ENCODE measurements at places on chromosomes 3 and 15.

- DNase-seq: no peak
Observed at GRCh38 chr3:155805204-155805801, 775 bp downstream of the C3orf33 start.

DNA sequence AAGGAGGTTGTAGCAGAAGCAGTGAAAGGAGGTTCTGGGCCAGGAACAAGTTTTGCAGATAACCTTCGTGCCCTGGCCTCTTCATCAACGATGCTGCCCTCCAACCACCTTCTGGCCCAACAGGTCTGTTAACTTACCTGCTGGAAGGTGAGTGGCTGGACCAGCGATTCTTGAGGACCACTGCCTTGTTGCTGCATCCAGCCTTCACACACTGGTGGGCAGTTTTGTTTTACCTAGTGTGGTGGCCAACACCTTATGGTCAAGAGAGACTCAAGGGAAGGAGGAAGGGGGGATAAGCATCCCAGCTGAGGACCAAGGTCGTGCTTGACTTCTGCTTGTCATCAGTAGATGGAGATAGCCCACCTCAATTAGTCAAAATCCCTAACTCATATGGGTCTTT is 7.8 kb upstream of the MAGEF1 start:
- DNase-seq: no peak

DNA sequence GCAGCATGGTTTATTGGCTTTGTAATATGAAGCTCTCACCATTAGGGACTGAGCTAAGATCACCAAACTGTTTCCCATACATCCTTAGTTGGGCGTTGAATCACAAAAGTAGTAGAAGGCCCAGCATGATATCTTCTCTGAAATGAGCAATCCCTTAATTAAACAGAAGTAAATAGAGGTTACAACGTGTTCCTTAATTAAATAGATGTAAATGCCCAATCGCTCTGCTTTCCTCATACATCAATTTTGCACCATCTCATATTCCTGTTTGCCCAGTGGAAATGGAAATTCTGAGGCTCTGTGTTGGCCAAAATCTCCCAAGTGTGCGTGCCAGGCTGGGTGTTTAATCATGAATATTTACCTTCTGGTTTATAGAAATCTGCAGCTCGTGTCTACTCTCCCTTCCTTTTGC is 107.4 kb upstream of the FOXB1 start:
- DNase-seq: no peak

- no peak for DNase-seq
Observed at GRCh38 chr15:51253366-51253765, 85.0 kb downstream of the CYP19A1 start.

- no peak for DNase-seq
Observed at GRCh38 chr15:32834156-32834555, 116.4 kb downstream of the GREM1 start.

GRCh38 chr3:71142441-71143161 is 440.9 kb downstream of the FOXP1 start:
- no peak for DNase-seq

DNA sequence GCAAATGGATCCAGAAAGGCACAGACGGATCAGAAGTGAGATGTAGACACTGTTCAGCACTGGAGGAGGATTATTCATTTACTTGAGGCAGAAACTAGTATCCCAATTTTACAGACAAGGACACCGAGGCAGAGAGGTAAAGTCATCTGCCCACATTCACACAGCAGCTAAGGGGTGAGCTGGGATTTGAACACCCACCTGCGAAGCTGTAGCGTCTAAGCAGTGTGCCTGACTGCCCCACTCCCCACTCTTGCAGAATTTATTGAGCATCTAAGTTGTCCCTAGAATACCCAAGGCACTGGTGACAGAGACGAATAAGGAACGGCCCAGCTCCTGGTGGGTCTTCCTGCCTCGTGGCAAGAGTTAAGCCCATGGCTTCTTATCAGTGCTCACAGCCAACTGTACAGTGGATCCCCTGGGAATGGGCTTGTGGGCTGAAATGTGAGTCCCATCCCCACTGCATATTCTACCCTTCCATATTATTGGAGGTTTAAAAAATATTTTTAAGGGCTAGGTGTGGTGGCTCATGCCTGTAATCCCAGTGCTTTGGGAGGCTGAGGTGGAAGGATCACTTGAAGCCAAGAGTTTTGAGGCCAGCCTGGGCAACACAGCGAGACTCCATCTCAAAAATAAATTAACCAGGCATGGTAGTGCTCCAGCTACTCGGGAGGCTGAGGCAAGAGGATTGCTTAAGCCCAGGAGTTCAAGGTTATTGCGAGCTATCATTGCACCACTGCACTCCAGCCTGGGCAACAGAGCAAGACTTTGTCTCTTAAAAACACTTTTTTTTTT is 77.6 kb downstream of the IQSEC1 start:
- no peak for DNase-seq

DNA sequence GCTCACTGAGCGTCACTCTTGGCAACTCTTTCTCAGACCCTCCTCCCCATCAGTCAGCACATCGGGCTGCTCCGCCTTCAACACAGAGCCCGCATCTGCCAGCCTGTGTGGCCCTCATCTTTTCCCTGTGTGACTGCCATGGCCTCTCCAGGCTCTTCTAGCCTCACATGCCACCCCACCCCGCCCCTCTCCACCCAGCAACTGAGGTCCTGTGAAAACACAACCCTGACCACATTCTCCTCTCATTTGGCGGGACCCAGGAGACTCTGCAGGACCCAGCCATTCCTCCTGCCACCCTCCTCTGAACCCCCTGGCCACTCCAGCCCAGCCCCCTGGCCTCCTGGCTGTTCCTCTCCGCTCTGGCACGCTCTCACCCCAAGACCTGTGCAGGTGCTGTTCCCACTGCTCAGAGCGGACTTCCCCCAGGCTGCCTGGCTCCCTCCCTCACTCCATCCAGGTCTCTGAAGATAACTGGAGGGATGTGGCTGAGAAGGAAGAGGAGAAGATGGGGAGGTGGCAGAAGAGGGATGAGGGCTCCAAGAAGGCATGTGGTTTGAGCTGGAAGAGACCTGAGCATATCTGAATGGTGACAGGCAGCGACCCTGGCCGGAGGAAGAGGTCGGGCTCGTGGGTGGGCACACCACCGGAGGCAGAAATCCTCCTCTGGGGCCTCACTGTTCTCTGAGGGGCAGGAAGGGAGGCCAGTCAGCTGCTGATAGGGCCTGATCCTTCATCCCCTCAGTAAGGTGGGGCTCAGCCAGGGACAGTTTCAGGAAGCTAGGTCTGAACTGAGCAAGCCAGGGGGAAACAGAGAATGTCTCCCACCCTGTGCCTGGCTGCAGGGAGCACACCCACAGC is 111.2 kb upstream of the RPL32 start:
- no peak for DNase-seq

GRCh38 chr15:63476229-63476632 is 28.2 kb upstream of the USP3 start:
- DNase-seq: no peak

- DNase-seq: no peak
Observed at GRCh38 chr3:66450390-66451022, 50.3 kb downstream of the LRIG1 start.

DNA sequence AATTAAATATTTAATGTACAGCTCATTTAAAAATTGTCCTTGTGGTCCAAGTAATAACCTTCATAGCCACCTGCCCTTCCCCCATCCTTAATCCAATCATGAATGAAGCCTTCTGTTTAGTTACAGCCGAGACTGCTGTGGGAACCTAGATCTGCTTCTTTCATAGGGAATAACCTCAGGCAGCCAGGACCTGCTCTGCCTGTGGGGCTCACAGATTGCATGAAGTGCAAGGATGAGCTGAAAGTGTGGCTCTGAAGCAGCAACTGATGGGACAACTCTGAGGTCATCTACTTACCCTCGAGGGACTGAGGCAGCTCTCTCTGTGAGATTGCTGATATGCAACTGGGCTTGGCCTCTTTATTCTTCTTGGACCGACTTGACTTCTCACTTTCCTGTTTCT is 169.8 kb downstream of the POTEB3 start:
- DNase-seq: no peak

DNA sequence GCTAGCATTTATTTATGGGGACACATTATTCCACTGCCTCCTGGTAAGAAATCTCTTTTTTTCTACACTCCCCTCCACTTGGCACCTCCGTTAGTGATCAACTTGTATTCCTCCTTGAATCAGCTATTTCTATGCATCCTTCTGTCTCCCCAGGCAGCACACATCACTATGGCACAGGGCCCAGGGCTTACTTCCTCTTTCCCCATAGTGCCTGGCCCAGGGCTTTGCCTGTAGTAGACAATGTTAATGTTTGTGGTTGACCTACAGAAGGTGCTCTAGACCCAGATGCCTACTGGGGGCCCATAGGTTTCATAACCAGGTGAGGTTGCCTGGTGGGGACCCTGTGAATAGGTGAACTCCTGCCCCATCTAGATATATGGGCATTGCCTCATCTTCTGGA is 44.9 kb downstream of the EPHB1 start:
- no peak for DNase-seq

- no peak for DNase-seq
Observed at GRCh38 chr15:36371509-36371908, 207.9 kb upstream of the CDIN1 start.

DNA sequence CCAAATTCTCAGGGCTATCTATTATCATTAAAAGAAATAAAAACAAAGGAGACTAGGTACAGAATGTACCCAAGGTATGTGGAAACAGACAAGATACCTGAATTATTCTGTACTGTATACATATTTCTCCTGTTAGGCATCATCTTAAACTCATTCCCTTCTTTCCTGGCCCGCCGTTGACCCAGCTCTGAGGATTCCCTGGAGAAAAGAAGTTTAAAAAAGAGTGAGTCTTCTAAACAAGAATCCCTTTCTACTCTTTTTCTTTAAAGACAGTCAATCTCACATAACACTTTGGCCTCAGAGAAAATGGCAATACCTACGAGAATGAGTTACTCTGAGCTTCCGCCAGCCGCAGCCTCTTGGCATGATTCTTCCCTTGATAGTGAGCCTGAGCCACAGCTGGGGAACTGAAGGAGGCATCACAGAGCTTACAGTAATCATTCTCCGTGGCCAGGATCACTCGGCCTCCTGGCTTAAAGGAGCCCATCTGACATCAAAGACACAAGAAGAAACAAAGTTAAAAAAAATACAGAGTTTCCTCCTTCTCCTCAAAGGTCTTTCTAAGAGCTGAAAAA is 44.2 kb downstream of the ZMAT3 start:
- no peak for DNase-seq

DNA sequence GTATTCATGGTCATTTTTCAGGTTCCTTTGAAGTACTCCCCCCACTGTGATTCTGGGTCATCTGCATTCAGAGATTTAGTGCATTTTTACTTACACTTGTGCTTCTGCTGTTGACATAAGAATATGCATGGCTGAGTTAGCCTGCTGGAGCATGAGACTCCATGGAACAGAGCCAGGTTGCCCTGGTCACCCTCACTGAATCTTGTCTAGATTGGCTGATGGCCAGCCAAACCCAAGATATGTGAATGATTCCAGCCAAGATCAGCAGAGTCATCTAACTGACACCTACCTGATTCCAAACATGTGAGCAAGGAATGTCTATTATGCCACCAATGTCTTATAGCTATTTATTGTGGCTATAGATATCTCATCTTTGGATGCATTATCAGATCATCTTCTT is 25.1 kb downstream of the DTWD1 start:
- DNase-seq: no peak

DNA sequence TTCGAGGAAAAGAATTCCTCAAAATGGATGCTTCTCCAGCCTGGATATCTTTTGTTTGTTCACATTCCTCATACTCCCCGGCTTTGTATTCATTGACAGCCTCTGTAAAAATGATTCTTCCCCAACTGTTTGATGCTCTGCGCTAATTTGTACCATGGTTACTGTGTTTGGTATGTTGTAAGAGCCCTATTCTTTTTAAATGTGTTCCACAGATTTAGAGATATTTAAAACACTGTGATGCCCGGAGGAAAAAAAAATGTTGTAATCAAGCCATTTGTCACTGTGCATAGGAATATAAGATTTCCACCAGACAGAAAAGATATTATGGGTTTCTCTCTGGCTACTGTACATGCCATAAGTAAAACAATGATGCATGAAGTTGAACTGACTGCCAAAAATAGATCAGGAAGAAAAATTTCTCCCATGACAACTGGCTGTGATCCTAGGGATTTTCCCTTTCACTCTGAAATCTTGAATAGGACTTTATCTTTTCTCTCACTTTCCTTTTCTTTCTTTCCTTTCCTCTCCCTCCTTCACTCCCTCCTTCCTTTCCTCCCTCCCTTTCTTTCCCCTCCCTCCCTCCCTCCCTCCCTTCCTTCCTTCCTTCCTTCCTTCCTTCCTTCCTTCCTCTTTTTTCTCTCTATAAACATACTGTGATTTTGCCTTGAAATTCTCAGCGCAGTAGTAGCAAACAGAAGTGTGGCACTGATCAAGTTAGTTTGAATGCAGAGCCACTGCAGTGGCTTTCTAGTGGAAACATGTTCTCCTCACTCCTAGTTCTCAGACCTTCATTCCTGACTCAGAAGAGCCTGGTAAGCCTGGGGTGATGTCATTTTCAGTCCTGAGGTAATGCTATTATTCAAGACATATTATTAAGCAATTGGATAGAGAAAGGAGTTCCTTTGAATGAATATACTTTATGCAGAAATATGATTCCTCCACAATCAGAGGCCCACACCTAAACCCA is 254.9 kb upstream of the TBL1XR1 start:
- DNase-seq: no peak

- no peak for DNase-seq
Observed at GRCh38 chr3:96106701-96107100, 707.7 kb upstream of the EPHA6 start.

DNA sequence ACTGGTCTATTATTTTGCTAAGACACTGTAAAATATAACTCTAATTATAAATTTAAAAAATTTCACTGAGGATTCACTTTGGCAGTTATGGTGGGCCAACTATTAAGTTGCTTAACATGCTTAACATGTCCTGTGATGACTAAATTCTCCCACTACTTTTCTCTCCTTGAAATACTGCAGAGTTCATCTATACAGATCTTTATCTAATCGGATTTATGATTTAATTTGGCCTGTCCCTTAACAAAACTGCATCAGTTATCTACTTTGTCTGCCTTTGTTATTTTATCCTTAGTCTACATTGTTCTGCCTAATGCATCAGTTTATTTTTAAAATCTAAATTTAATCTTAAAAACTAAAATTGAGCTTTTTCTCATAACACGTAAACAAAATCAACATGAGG is 26.4 kb downstream of the CD96 start:
- no peak for DNase-seq

GRCh38 chr3:153357436-153357835 is 195.4 kb downstream of the RAP2B start:
- DNase-seq: no peak

- no peak for DNase-seq
Observed at GRCh38 chr15:25677719-25678499, 185.2 kb downstream of the ATP10A start.

DNA sequence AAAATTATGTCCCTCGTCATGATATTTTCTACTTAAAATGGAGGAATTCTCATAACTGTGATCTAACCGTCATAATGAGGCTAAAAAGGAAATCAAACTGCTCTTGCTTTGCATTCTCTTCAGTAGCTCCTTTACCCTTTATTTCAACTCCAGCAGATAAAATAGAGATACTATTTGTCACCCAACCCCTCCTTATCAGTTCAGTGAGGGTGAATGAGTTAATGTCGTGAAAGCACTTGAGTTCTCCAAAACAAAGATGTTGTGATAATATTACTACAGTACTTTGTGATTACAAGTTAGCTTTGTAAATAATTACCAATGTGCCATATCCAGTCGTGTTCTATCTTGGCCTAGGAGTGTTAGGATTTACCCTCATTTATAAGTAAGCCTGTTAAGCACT is 63.4 kb upstream of the ANKRD28 start:
- DNase-seq: no peak

- DNase-seq: no peak
Observed at GRCh38 chr3:55755516-55756205, 268.6 kb upstream of the WNT5A start.
